ENCODE measurements at places on chromosomes 7 and 10.

GRCh38 chr7:135770139-135770710 is 21.6 kb upstream of the FAM180A start:
- no peak for DNase-seq

DNA sequence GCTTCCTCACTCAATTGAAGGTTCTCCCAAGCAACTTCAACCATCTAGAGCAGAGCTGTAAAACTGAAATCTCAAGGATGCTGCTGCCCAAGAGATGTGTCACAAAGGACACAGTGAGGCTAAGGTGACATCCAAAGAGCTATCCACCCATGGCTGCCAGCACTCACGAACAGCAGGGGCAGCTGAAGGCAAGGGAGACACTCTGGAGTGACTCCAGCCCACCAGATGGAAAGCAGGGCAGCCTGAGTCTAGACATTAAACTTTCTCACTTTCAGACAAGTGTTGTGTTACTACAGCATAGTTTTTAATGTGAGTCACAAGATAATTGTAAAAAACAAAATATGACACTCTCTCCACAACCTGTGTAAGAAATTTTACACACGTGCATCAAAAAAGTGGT is 113.5 kb downstream of the LARP4B start:
- DNase-seq = no peak

DNA sequence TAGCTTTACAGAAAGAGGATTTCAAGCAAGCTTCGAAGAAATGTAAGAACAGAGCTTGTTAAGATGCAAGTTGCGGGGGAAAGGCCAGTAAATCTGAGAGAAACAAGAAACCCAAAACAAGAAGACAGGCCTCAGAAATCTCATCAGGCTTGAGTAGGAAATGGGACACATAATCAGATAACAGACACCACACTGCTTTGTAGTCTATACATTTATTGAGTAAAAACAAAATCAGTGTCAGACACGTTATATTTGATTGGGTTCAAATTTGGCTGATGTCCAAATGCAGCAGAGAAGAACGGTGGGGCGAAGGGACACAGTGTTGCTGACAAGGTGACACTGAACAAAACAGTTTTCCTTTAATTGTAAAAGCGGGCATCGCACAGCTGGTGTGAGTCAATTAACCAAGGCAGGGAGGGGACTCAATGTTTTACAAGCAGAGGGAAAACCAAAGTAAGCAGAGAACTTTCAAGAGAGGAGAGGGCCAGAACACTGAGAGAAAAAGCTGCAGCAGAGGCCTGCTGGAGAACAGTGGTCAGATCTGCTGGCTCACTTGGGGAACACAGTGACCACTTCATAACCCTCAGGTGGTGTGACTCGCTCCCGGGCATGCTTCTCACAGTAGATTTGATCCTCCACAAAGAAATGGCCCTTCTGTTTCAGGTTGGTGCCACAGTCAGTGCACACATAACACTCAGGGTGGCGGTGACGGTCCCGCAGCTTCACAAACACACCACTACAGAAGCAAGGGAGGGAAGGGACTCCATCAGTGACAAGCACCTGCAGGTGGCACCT is 43.5 kb downstream of the ACSM6 start:
- no peak for DNase-seq

DNA sequence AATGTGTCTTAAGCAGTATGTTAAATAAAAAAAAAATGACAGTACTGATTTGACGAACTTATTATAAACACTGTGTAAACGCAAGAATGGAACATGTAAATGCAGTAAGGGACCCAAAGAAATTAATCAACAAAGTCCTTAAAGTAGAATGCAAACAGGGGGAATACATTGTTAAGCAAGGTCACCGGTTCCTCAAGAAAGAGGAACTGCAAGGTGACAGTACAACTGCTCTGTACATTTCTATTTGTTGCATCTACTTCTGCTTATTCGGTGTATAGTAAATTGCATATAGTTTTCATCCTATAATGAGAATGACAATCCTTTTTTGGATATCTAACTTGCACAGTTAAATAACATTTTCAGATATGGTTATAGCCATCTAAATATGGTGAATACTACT is 387.0 kb upstream of the SEMA3D start:
- no peak for DNase-seq

GRCh38 chr7:112080978-112081377 is 125.2 kb downstream of the DOCK4 start:
- DNase-seq = no peak

GRCh38 chr10:24873281-24873683 is 79.1 kb downstream of the PRTFDC1 start:
- no peak for DNase-seq

- DNase-seq = no peak
Measured at GRCh38 chr10:35130663-35131062, 4.0 kb downstream of the CREM start.

- DNase-seq = no peak
Measured at GRCh38 chr7:44905002-44905635, 19.8 kb upstream of the PURB start.

DNA sequence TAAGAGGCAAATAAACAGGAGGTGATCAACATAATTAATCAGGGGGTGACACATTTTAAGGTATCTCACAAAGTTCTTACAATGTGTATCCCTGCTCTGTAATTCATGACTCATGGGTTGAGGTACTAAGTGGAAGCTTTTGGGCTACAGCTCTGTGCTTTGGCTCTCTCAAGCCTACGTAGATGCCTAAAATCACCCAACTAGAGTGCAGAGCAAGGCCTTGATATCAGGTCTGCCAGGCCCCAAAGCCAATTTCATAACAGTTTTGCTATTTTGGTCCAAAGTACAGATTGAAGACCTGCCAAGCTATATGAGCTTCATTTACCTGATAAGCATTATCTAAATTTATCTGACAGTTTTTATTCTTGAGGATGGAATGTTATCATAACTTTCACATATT is 175.3 kb upstream of the BET1 start:
- DNase-seq = no peak

DNA sequence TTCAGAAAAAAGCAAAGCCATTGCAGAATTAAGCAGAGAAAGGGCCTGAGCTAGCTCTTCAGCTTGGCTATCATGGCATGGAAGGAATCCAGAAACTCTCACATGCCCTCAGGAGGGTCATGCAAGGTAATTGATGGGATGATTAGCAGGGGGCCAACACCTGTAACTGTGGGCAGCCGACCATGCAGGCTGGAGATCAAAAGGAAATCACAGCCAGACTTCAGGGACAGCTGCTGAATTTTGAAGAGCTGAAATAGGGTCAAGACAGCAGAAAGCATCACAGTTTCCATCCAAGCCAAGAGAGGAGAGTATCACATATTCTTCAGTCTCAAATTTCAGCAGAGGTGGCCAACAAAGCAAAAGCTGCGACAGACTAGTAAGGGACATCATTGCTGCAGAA is 239.6 kb upstream of the STEAP1 start:
- DNase-seq = no peak

GRCh38 chr10:101132636-101133473 is 1.8 kb downstream of the TLX1 start:
- no peak for DNase-seq

DNA sequence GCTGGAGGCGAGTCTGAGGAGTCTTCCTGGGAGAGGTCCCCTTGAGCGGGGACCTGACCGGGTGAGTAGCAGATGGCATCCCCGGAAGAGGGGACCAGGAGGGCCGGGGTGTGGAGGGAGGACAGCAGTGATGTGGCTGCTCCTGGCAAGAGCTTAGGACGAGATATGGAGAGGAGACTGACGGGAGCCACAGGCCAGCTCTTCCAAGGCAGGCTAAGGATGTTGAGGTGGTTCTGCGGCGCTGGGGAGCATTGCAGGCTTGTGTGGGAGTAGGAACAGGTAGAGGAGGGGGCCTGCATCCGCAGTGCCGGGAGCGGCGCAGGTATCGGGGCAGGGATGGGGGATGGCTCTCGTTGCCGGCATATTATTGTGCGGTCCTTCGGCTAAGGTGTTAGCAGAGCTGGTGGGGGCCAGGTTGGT is 76.7 kb upstream of the ANLN start:
- no peak for DNase-seq

GRCh38 chr7:106294334-106294733 is 9.6 kb upstream of the NAMPT start:
- DNase-seq = no peak

DNA sequence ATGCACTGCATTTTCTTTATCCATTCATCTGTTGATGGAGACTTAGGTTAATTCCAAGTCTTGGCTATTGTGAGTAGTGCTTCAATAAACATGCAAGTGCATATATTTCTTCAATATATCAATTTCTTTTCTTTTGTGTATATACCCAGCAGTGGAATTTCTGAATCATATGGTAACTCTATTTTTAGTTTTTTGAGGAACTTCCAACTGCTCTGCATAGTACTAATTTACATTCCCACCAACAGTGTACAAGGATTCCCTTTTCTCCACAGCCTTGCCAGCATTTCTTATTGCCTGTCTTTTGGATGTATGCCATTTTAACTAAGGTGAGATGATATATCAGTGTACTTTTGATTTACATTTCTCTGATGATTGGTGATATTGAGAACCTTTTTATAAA is 145.2 kb downstream of the LYZL1 start:
- no peak for DNase-seq

DNA sequence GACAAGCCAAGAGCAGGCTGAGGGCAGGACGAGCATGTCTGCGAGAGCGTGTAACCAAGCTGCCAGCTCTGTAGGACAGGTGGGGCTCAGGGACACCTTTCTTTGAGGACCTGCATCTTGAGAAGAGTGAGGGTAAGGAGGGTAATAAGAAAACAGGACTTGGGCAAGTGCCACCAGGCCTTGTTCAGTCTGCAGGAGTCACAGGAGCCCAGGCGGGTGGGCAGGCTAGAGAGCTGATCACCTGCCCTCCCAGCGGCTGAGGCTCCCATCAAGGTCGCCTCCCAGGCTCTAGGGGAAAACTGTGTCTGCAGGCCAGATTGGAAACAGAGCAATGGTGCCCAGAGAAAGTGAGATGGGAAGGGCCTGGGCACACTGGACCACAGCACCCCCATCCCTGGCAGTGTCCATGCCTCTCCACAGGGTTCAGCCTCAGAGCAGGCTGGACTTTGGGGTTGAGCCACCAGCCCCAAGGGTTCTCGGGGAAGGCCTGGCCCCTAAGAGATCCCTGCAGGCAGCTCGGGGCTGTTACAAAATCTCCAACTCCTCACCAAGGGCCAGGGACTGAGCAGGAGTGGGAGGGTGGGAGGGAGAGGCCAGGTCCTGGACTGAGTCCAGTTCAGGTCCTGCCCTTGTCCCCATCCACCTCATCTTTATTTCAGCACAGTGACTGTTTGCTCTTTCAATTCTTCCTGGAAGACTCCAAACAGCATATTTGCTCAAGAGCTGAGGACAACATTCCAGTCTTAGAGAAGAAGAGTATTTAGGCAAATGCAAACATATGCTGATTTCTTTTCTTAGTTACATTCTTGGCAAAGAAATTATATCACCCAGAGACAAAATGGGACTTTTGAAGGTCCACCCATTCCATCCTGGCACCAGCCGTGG is 161.9 kb downstream of the GRID1 start:
- no peak for DNase-seq

DNA sequence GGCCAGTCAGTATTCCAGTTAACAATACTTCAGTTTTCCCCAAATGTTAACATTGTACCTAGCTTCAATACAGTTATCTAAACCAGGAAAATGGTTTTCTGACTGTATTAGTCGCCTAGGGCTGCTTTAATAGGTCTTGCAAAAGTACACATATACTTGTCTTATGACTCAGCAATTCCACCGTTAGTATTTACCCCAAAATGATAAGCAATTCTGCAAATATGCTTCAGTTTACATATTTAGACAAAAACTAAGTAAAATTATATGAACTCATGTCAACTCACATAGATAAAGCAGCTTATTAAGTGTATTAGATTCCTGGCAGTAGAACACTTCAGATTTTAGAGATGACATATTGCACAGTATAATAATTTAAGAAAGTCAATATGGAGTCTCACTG is 363.3 kb downstream of the ARL4A start:
- no peak for DNase-seq

- DNase-seq = no peak
Measured at GRCh38 chr7:47638679-47639315, 56.9 kb upstream of the TNS3 start.

GRCh38 chr7:38518541-38518940 is 112.6 kb downstream of the AMPH start:
- no peak for DNase-seq

GRCh38 chr7:69374044-69374425 is 224.2 kb upstream of the AUTS2 start:
- no peak for DNase-seq

DNA sequence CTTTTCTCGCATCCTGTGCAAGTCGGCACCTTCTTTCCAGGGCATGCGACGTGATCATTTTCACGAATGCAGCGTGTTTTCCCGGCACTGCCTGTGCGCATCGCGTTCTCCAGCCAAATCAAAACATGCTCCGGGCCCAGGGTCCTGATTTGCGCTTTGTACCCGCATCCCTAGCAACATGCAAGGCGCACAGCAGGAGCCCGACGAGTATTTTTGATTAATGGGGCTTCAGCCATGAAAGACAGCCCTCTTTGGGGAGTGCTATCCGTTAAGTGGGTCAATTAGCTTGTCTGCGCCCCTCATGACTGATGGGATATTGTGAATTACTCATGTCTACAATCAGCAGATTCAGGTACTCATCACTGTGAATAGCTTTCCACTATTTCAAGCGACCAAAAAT is 243.3 kb upstream of the RNF32 start:
- no peak for DNase-seq

DNA sequence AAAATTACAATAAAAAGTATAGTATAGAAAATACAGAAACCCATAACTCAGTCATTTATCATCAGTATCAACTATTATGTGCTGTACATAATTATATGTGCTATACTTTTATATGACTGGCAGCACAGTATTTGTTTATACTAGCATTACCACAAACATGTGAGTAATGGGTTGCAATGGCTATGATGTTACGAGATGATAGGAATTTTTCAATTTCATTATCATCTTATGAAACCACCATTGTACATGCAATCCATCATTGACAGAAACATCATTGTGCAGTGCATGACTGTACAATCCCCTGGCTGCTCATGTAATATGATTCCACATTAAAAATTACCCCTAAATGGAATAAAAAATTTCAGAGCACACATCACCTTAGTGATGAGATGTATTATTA is 55.7 kb upstream of the TMEM229A start:
- no peak for DNase-seq

- DNase-seq = no peak
Measured at GRCh38 chr7:121591926-121592325, 195.8 kb upstream of the FAM3C start.

DNA sequence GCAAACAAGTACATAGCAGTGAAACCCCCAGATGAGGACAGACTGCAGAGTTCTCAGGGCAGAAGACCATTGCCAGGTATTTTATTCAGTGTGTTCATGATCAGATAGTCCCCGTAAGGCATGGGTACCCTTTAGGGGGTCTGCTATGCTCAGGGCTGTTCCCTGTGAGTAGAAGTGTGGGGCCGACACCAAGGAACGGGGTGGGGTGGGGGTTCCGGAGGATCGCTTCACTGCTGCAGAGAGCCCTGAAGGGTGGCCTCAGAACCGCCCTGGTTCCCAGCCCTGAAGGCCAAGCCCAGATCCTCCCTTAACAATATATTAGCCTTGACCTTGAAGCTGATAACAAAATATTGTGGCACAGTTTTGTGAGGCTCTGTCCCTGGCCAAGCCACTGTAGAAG is 89.6 kb downstream of the ACTR3B start:
- no peak for DNase-seq

GRCh38 chr10:80211786-80212185 is 6.4 kb upstream of the ANXA11 start:
- no peak for DNase-seq

Data from NCI-H1436 (cell line).